ENCODE measurements at places on chromosomes 5 and 9. TPM values are rescaled to one million over a fixed set of nuclear protein-coding genes. Genes with fewer than 3 reads are reported as not detected.

Gene SLC45A2
- not detected for polyA plus RNA-seq

DNA sequence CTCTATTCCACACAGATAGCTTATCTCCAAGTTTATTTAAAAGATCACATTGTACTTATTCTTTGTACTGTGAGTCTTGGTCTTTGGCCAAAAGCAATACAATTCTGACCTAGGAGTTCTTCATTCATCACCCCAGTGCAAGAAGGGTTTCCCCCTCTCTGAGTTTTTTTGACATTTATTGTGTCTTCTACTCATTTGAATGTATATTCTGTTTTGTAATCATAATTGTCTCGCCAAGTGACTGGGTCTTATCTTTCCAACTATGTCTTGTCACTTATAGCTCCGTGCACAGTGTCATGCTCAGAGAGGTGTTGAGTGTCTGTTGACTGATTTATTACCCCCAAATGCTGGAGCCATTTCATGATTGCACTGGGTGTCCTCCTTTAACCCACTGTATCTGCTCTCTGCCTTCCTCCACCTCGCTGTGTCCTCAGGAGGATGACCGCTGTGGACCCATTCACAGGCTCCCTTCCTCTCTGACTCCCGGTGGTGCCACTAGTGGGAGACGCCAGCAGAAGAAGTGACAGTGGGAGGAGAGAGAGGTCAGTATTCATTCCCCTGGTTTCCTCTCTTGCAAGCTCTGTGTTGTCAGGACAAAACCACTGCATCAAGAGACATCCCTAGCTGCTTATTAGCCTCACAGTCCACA lies 11.2 kb upstream of the TRIO start:
- no peak overlapping the region for H3K27ac ChIP-seq
- peaks cover 7% of the 10 kb centered on the region for H3K36me3 ChIP-seq
- H3K27me3 ChIP-seq = peaks cover 10% of the 10 kb centered on the region
- no peak for DNase-seq
- no peaks in the 10 kb centered on the region for H3K4me1 ChIP-seq
- H3K4me3 ChIP-seq = no peak overlapping the region

DNA sequence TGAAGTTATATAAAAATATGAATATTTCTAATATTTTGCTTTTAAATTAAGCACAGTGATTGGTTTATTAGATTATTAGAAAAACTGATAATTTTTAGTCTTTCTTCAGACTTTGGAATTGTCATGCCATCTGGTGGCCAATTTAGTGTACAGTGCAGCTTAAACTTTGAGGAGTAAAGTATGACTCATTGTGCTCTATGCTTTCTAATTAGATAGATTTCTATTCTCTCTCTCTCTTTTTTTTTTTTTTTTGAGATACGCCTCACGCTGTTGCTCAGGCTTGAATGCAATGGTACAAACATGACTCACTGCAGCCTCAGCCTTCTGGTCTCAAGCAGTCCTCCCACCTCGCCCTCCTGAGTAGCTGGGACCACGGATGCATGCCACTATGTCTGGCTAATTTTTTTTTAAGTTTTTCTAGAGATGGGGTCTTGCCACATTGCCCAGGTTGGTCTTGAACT lies 42.1 kb upstream of the GPR21 start:
- no peaks in the 10 kb centered on the region for H3K4me1 ChIP-seq
- peak; percentile 11 for DNase-seq
- peaks cover 5% of the 10 kb centered on the region for H3K36me3 ChIP-seq
- no peaks in the 10 kb centered on the region for H3K27me3 ChIP-seq
- H3K27ac ChIP-seq = no peak overlapping the region

GRCh38 chr5:91052977-91053740 lies 330.0 kb downstream of the ARRDC3 start:
- H3K4me3 ChIP-seq = no peak overlapping the region
- no peak overlapping the region for H3K27ac ChIP-seq
- H3K4me1 ChIP-seq = no peaks in the 10 kb centered on the region
- H3K36me3 ChIP-seq = no peaks in the 10 kb centered on the region
- DNase-seq = no peak

- H3K4me3 ChIP-seq = no peak overlapping the region
- H3K36me3 ChIP-seq = no peaks in the 10 kb centered on the region
- H3K27ac ChIP-seq = no peak overlapping the region
- H3K4me1 ChIP-seq = peaks cover 10% of the 10 kb centered on the region
- no peak for DNase-seq
Measured at GRCh38 chr5:149604321-149604720, 23.0 kb downstream of the ARHGEF37 start.

Gene GMCL2
- not detected for polyA plus RNA-seq

Gene OR1J2
- polyA plus RNA-seq = not detected

Gene CTSL
- not detected for polyA plus RNA-seq

DNA sequence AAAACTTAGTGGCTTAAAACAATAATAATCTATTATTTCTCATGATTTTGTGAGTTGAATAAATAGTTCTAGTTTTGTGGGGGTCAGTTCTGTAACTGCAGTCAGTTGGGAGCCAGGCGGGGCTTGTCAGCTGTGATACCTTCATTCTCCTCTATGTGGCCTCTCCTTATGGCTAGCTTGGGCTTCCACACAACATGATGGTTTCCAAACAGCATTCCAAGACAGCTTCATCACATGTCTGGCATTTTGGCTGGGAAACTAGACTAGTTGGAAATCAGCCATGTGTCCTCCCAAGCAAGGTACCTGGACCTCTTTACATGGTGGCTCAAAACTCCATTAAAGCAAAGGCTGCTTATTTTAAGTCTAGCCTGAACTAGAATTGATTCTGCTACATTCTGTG lies 61.4 kb upstream of the RANBP3L start:
- H3K4me1 ChIP-seq = no peaks in the 10 kb centered on the region
- no peak for DNase-seq
- no peak overlapping the region for H3K27ac ChIP-seq

Gene F12
- polyA plus RNA-seq = not detected

DNA sequence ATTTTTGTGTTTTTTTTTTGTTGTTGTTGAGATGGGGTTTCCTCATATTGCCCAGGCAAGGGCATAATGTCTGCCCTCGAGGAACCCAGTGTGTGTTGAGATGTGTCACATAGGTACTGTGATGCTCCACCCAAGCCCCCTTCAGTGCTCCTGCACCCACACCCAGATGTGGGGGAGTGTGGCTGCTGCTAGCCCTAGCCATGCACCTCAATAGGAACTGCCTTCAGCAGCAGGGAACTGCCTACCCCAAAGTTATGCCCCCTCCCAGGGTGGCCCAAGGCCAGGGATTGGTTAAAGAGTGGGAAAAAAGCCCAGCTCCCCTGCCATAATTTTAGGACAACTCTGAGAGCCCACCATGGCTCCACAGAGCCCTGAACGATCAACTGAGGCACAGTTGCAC lies 33.3 kb upstream of the EPB41L4B start:
- no peak overlapping the region for H3K4me3 ChIP-seq
- H3K27me3 ChIP-seq = peaks cover 29% of the 10 kb centered on the region
- no peak overlapping the region for H3K27ac ChIP-seq
- no peaks in the 10 kb centered on the region for H3K36me3 ChIP-seq
- no peak for DNase-seq

Gene INSL6
- not detected for polyA plus RNA-seq

Gene SPINK7
- not detected for polyA plus RNA-seq

DNA sequence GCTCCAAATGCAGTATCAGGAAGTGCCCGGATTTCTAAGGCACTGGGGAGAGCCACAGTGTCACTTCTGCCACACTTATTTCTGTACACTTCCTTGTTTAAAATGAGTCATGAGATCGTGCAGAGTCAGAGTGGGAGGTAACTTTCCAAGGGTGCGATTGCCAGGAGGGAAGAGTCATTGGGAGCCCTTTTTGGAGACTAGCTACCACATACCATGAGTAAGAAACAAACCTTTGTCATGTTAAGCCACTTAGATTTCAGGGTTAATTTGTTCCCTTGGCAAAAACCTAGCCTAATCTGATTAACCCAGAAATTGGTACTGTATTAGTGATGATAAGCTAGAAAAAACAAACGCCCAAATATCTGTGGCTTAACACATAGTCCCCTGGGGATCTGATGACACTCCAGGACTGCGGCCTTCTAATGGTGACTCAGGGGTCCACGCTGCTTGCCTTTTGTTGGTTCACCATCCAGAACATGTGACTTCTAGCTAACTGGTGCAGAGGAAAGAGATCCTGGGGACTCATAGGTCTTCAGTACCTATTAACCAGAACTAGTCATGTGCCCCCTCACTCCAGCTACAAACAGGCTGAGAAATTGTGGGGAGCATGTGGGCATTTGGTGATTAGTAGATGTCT lies 48.6 kb upstream of the TLE1 start:
- peaks cover 9% of the 10 kb centered on the region for H3K36me3 ChIP-seq
- H3K4me1 ChIP-seq = no peaks in the 10 kb centered on the region
- DNase-seq = no peak
- no peak overlapping the region for H3K27ac ChIP-seq
- H3K27me3 ChIP-seq = no peaks in the 10 kb centered on the region

GRCh38 chr5:164202338-164202737 lies 696.9 kb downstream of the MAT2B start:
- no peaks in the 10 kb centered on the region for H3K36me3 ChIP-seq
- H3K4me1 ChIP-seq = no peaks in the 10 kb centered on the region
- no peak for DNase-seq

- H3K4me1 ChIP-seq = peaks cover 9% of the 10 kb centered on the region
- H3K36me3 ChIP-seq = peaks cover 8% of the 10 kb centered on the region
- no peak for DNase-seq
- no peak overlapping the region for H3K4me3 ChIP-seq
Measured at GRCh38 chr5:75706775-75707174, 10.5 kb downstream of the POC5 start.

Gene SH3GL2
- polyA plus RNA-seq = not detected

- no peak for DNase-seq
- H3K4me3 ChIP-seq = no peak overlapping the region
- no peaks in the 10 kb centered on the region for H3K36me3 ChIP-seq
- no peak overlapping the region for H3K27ac ChIP-seq
- H3K4me1 ChIP-seq = no peaks in the 10 kb centered on the region
Measured at GRCh38 chr9:102631559-102631958, 363.6 kb upstream of the CYLC2 start.

- H3K27ac ChIP-seq = peak overlapping the region; percentile 64
- DNase-seq = no peak
- no peaks in the 10 kb centered on the region for H3K27me3 ChIP-seq
- no peak overlapping the region for H3K4me3 ChIP-seq
Measured at GRCh38 chr5:148746826-148747535, 79.4 kb upstream of the ADRB2 start.

GRCh38 chr9:26669701-26670670 lies 222.6 kb downstream of the CAAP1 start:
- H3K27me3 ChIP-seq = no peaks in the 10 kb centered on the region
- no peaks in the 10 kb centered on the region for H3K4me1 ChIP-seq

GRCh38 chr5:10684303-10685086 lies 76.5 kb downstream of the DAP start:
- no peak overlapping the region for H3K27ac ChIP-seq
- H3K4me3 ChIP-seq = no peak overlapping the region
- no peak for DNase-seq
- H3K27me3 ChIP-seq = no peaks in the 10 kb centered on the region
- peaks cover 2% of the 10 kb centered on the region for H3K4me1 ChIP-seq

DNA sequence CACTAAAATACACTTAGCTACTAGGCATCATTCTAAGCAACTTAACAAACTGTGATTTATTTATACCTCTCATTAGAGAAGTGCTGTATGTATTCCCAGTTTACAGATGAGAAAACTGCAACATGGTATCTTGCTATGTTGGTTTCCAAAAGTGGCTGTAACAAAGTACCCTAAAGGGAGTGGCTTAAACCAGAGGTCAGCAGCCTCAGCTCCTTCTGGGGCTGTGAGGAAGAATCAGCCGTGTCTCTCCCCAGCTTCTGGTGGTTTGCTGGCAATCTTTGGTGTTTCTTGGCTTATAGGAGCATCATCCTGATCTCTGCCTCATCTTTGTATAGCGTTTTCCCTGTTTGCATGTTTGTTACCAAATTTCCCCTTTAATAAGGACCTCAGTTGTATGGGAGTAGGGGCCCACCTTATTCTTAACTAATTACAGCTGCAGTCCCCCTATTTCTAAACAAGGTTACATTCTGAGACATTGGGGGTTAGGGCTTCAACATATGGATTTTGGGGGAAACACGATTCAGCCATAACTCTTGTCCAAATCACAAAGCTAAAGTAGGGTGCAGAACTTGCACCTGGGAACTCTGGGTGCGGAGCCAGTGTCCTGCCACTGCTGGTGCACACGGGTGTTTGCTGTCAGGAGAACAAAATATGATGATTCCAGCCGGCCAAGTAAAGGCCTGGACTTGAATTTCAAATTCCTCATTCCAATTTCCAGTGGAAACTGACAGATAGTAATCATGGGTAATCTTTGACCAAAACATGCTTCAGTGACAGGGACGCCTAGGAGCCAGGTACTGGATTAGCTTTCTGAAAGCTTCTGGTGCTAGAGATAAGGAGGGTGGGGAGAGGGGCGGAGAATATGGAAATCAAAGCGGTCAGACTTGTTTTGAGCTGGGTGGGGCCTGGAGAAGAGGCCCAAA lies 43.3 kb downstream of the RAI14 start:
- no peaks in the 10 kb centered on the region for H3K27me3 ChIP-seq
- no peak for DNase-seq
- peaks cover 6% of the 10 kb centered on the region for H3K4me1 ChIP-seq
- H3K27ac ChIP-seq = no peak overlapping the region
- H3K36me3 ChIP-seq = no peaks in the 10 kb centered on the region
- H3K4me3 ChIP-seq = no peak overlapping the region

DNA sequence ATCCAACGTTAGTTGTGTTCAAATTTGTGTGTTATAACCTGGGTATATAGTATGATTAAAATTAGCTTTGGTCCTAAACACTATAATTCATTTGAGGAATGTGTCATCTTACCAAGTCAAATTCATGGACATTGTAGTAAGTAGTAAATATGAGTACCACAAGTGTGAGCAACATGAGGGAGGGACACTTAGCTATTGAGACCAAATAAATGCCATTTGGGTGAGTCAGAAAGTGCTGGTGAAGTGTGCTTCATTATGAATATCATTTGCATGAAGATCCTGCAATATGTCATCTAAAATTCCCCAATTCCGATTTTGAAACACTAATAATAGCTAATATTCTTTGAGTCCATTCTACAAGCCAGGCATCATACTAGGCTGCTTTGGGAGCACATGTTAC lies 336.7 kb upstream of the KIF2A start:
- no peaks in the 10 kb centered on the region for H3K36me3 ChIP-seq
- no peak overlapping the region for H3K4me3 ChIP-seq
- no peaks in the 10 kb centered on the region for H3K4me1 ChIP-seq
- H3K27ac ChIP-seq = no peak overlapping the region

GRCh38 chr9:75019022-75019421 lies 9.1 kb downstream of the CARNMT1 start:
- H3K4me3 ChIP-seq = no peak overlapping the region
- H3K27me3 ChIP-seq = no peaks in the 10 kb centered on the region
- H3K27ac ChIP-seq = no peak overlapping the region
- H3K4me1 ChIP-seq = peaks cover 15% of the 10 kb centered on the region
- DNase-seq = no peak

DNA sequence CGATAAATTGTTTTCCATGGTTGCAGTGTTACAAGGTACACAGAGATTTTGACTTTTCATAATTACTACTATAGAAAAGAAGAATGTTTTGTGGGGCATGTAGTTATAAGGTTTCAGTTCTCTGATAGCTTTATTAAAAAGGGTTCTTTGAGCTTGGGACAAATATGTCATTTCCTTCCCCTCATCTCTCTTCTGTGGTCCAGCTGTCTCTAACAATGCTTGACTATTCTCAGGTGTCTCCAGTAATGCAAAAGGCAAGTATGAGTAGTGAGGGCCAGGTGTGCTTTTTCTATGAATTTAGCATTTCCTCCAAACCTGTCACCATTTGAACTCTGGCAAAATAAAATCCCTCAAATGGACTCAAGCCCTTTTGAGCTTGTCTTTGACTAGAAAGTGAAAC lies 84.3 kb downstream of the SLF1 start:
- H3K4me1 ChIP-seq = peaks cover 12% of the 10 kb centered on the region
- H3K36me3 ChIP-seq = no peaks in the 10 kb centered on the region
- H3K27ac ChIP-seq = peak overlapping the region; percentile 55
- no peak overlapping the region for H3K4me3 ChIP-seq

Gene C6
- polyA plus RNA-seq = not detected

Measured in naive B cell (primary cell).